ENCODE measurements at places on chromosomes 1 and 21. TPM values are rescaled to one million over a fixed set of nuclear protein-coding genes. Genes with fewer than 3 reads are reported as not detected.

DNA sequence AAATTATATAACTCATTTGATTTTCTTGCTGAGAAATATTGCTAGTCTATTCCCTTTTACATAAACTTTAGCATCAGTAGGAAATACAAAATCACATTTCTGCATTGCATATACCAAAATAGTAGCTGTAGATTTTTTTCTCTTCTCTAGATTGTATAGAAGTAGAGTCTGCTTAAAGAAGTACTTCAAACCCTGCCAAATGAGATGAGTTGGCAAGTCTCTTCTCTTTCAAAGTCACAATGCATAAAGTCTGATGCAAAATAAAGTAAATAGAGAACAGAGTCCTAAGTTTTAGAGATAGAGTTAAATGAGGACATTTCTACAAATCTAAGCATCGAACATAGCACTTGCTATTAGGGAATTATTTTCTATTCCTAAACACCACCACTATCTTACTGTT lies 6.4 kb downstream of the PLPPR4 start:
- no peak for DNase-seq

DNA sequence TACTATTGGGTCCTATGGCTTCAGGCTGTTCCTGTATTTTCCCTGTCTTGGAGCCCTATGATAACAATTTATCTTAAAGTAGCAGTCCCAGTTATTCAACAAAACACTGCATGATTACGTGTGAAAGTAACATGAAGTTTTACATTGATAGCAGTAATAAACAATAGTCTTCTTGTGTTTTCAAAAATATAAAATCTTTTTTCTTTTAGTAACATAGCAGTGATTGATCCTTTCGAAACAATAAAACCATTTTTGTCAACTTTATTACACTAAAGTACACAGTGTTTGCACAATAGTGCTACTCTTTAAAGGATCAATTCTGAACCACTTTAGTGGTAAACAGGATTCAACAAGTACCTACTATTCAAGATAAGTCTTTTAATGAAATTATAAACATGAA lies 90.6 kb downstream of the GPATCH2 start:
- DNase-seq, result no peak

GRCh38 chr1:205669341-205670149 lies 10.8 kb downstream of the SLC45A3 start:
- no peak for DNase-seq

GRCh38 chr1:6700853-6701436 lies 671 bp downstream of the DNAJC11 start:
- no peak for DNase-seq

DNA sequence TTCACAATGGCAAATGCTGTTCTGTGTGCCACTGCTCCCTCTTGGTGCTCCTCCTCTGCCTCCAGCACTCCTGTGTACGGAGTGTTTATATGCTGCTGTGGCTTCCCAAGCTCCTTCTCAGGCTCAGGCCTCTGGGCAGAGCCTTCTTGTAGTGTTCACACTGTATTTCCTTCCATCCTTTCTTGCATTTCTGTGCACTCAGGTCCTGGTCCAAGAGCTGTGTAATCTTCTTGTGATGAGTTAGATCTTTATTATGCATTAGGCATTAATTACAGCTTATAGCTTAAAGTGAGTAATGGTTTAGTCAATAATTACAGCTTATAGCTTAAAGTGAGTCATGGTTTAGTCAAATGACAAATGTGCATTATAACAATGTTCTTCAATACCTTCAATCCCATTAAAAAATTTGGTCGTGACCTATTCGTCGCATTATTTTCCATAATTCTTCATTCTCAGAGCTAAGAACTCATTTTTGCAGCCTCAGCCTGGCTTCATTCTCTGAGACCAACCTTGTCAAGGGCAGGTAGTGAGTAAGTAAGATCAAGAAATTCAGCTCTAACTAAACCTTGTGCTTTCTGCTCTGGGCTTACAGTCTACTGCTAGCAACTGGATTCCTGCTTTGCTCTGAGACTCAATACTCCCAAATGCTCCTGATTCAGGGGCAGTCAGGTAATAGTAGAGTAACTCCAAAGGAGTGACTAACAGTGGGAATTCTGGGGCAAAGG lies 154.5 kb upstream of the SPAG17 start:
- no peak for DNase-seq

- DNase-seq, result peak; percentile 76
Observed at GRCh38 chr1:109776911-109777310, 13.2 kb upstream of the EPS8L3 start.

Gene TACSTD2
- 1.3 TPM for total RNA-seq

GRCh38 chr1:87953732-87954344 lies 625.2 kb downstream of the LMO4 start:
- DNase-seq, result peak; percentile 32

- no peak for DNase-seq
Observed at GRCh38 chr1:213939888-213940287, 47.9 kb upstream of the PROX1 start.
